ENCODE measurements at places on chromosomes 11 and 22.

GRCh38 chr11:122751292-122752070, 86.8 kb upstream of the CRTAM start:
- no peak for DNase-seq

DNA sequence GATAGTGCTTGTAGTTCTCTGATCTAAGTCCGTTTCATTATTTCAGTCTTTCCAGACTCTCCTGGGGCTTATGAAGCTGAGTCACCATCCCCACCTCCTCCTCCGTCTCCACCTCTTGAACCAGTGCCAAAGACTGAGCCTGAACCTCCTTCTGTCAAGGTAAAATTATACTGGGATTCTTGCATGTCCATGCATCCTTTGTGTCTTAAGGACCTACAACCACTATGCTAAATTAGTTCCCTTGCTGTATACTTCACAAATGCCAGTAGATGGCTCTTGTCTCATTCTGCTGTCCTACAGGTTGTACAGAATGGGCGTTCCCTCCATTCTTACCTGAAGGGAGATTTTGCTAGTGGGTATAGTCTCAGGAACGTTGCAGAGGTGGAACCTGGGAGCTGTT, 42.2 kb downstream of the POLD3 start:
- DNase-seq = no peak

DNA sequence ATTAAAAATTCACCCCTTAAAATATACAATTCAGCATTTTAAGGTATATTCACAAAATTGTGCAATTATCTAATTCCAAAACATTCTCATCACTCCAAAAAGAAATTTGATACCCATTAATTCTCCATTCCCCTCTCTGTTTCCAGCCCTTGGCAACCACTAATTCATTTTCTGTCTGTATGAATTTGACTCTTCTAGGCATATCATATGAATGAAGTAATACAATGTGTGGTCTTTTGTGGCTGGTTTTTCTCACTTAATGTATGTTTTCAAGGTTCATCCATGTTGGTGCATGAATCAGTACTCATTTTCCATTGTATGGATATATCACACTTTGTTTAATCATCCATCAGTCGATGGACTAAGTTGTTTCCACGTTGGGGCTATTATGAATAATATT, 29.0 kb upstream of the ACCSL start:
- no peak for DNase-seq

DNA sequence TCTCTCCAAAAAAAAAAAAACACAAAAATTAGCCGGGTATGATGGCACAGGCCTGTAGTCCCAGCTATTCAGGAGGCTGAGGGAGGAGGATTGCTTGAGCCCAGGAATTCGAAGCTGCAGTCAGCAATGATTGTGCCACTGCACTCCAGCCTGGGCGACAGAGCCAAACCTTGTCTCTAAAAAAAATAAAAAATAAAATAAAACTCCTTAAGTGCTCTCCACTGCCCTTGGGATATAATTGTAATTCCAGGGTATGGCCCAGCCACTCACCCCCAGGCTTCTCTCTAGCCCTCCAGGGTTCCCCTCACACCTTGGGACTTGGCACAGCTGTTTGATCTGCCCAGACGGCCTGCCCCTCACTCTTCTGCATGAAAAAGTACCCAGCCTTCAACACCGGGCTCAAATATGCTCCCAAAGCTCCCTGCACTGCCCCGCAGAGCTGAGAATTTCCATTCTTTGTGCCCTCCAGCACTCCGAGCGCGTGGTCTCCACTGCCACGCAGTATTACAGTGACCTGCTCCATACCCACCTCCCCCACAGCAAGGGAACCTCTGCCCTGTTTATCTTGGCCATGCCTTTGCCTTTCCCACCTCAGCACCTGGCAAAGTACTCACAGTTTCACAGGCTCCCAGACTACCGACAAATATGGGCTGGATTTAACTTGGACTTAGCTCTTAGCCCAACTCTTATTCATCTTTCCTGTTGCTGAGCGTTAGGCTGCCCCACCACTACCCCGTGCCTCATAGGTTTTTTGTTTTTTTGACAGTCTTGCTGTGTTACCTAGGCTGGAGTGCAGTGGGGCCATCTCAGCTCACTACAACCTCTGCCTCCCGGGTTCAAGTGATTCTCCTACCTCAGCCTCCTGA, 7.6 kb upstream of the FTH1 start:
- no peak for DNase-seq
